ENCODE measurements at places on chromosomes 2 and 18. TPM values are rescaled to one million over a fixed set of nuclear protein-coding genes. Genes with fewer than 3 reads are reported as not detected.

GRCh38 chr2:234329202-234329960 is 167.5 kb downstream of the ARL4C start:
- H3K36me3 ChIP-seq: no peaks in the 10 kb centered on the region
- H3K27me3 ChIP-seq: no peaks in the 10 kb centered on the region
- no peak overlapping the region for H3K4me3 ChIP-seq
- peaks cover 12% of the 10 kb centered on the region for H3K4me1 ChIP-seq

GRCh38 chr2:187446711-187447110 is 1.3 kb downstream of the CALCRL start:
- H3K4me1 ChIP-seq: no peaks in the 10 kb centered on the region
- no peaks in the 10 kb centered on the region for H3K27me3 ChIP-seq
- no peaks in the 10 kb centered on the region for H3K36me3 ChIP-seq
- DNase-seq: no peak
- no peak overlapping the region for H3K4me3 ChIP-seq
- no peak overlapping the region for H3K27ac ChIP-seq

GRCh38 chr2:65353927-65354326 is 78.5 kb downstream of the SPRED2 start:
- no peak overlapping the region for H3K27ac ChIP-seq
- no peak for DNase-seq
- no peak overlapping the region for H3K4me3 ChIP-seq
- H3K4me1 ChIP-seq: peaks cover 42% of the 10 kb centered on the region
- no peaks in the 10 kb centered on the region for H3K27me3 ChIP-seq

DNA sequence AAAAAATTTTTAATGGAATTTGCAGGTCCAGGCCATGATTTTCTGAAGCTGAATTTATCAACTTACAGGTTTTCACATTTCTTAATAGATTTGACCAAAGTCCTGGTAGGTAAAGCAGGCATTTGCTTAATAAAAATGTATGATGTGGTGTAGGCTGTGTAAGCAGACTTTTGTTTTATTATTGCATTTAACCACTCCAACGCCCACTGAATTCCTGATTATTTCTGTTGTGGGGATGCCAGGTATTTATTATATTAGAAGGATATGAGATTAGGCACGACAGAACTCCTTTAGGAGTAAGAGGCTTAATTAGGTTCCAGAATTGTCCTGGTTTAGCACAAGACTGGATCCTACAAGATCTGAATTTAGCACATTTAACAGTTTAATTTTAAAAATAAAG is 111.1 kb downstream of the ADCYAP1 start:
- no peaks in the 10 kb centered on the region for H3K36me3 ChIP-seq
- no peak overlapping the region for H3K4me3 ChIP-seq
- DNase-seq: no peak
- H3K27me3 ChIP-seq: no peaks in the 10 kb centered on the region
- H3K4me1 ChIP-seq: peaks cover 24% of the 10 kb centered on the region

GRCh38 chr2:157185476-157186227 is 71.9 kb upstream of the GALNT5 start:
- H3K27ac ChIP-seq: no peak overlapping the region
- H3K4me3 ChIP-seq: no peak overlapping the region
- H3K27me3 ChIP-seq: no peaks in the 10 kb centered on the region
- DNase-seq: no peak
- no peaks in the 10 kb centered on the region for H3K36me3 ChIP-seq

DNA sequence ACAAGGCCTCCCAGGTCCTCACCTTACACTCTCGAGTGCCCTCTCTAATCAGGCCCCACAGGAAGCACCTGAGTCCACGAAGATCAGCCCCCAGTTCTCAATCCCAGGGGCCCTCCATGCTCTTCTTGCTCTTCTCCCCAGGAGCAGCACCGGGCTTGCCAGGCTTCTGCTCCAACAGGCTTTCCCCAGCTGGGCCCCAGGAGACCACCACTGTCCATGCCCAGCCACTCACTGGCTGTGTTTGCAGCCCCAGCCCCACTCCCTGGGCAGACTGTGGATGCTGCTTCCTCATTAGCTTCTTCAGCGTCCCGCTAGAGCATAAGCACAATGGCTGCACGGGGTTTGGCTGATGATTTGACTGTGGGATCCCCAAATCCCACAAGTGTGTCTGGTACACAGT is 781.9 kb downstream of the GALR1 start:
- no peaks in the 10 kb centered on the region for H3K36me3 ChIP-seq
- DNase-seq: no peak
- no peak overlapping the region for H3K4me3 ChIP-seq
- no peaks in the 10 kb centered on the region for H3K4me1 ChIP-seq
- H3K27me3 ChIP-seq: no peaks in the 10 kb centered on the region

The TNS1 gene
- total RNA-seq: 1.9 TPM

The MC5R gene
- total RNA-seq: 0.54 TPM
